ENCODE measurements at places on chromosomes 2 and 18.

DNA sequence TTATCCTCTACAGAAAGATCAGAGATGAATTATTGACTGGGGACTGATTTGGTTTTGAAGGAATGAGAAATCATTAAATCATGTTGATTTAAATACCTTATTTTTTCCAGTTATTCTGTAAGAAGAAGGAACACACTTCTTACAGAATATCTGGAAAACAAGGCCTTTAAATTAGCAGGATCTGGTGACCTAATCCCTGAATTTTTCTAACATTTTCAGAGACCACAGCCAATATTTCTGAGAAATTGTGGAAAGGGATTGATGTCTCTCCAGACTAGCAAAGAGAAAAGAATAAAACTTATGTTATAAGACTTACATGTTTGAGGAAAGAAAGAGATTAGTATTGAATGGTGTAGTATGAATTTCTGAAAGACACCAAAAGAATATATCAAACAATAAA is 104.0 kb downstream of the KCNE4 start:
- no peak for DNase-seq

- DNase-seq, result no peak
These were observed 574.7 kb upstream of the ID2 start for GRCh38 chr2:8107150-8107549.

DNA sequence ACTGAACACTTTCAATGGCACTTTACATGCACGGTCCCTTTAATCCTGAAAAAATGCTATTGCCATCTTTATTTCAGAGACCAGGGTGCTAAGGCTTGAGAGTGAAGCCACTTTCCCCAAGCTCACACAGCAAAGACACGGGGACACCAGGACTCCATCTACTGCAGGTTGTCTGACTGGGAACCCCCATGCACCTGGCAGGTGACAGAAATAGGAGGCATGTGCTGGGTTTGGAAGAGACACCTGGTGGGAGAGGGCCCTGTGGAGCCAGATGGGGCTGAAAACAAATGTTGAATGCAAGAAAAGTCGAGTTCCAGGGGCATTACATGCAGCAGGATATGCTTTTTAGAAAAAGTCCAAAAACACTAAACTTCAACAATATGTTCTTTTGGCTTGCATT is 5.2 kb upstream of the EHD3 start:
- DNase-seq, result no peak

GRCh38 chr18:31825772-31826171 is 65.1 kb upstream of the SLC25A52 start:
- DNase-seq, result no peak

DNA sequence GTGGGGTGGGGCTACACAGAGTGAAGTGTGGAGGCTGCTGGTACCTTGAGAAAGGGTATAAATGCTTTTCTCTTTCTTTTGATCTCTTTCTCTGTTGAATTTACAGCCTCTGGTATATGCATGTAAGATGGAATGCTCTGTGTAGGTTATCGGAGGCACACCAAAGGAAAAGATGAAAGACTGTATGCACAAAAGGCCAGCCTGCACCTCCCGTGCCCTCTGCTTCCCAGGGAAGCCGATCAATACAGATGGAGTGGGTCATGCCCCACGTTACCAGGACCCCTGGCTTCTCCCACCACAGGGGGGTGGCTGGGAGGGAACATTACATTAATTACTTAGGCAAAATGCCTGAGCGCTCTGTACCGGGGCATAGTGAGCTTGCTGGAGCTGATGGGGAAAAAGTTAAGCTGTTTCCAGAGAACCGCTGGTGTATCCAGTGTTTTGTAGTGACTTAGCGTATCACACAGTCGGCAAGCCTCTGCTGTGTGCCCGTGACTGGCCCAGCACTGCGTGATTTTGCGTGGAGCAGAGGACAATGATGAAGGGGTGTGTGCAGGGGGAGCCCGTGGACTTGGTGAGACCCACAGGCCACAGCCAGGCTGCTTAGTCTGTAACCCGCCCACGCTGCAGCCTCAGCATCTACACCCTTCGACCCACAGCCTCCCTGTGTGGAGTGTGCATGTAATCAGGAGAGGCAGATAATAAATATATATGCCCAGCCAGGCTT is 8.0 kb downstream of the ALLC start:
- DNase-seq, result no peak

DNA sequence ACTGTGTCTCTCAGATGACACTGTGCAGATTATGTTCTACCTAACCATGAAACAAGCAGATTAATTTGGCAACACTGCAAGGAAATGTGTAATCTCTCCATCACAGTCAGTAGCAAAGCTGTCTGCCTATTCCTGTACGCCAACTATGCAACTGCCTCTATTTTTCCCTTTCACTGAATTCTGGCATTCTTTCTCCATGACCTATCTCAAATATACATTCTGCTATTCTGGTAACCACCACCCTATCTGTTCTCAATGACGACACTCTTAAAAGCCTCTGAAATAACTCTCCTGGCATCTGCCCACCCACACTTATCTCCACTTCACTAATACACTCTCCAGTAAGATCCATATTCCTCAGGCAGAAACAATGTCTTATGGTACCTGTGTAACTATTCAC is 78.7 kb downstream of the ABCA12 start:
- DNase-seq, result no peak

DNA sequence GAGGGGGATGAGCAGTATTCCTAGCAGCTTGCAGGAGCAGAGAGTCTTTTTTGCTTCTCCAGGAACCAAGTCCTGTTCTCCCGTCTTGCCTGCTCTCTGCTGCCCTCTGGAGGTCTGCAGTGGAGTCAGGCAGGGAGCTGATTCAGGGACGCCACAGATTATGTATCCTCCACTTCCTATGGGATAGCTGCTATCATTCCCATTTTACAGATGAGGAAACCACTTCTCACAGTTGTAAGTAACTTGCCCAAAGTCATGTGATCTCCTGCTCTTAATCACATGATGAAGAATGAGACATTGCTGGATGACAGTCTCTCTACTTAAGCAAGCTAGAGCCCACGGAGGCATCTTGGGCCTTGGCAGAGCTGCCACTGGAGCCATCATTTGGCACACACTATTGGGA is 8.3 kb downstream of the SLC4A5 start:
- peak; percentile 15 for DNase-seq

DNA sequence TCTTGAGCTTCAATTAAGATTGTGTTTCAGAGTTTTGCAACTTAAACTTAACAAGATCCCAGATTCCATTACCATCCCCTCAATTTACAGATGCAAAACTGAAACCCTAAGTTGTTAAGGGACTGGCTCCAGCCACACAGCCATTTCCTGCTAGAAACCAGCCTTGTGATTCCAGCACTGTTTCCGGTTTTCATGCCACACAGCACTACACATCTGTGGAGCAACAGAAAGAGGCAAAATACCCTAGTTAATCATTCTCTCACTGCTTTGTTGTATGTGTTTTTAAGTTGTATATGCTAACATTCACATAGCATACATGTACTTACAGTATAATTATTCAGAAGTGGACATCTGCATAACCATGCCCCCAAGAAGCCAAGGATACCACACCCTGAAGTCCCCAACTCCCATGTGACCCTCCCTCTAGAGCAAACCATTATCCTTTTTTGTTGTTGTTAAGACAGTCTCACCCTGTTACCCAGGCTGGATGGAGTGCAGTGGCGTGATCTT is 87.4 kb downstream of the MYO5B start:
- no peak for DNase-seq

- DNase-seq, result no peak
These were observed 178.4 kb downstream of the LNPK start for GRCh38 chr2:175823707-175824073.

DNA sequence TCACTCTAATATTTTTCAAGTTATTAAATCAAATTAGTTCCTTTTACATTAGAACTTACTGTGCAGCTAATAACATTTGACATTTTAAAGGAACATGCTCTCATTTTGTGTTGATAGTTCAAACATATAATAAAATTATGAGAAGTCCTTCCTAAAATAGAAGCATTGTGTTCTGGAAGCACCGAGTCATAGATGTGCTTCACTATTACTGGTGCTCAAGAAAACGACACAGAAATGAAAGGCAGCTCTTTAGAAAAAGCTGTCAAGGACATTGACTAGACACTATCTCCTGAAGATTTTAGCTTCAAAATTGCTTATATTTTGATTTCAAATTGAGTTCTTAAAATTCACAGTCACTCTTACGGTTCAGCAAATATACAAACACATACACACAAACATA is 338.3 kb downstream of the NBAS start:
- no peak for DNase-seq

- no peak for DNase-seq
These were observed 33.0 kb upstream of the RPL37A start for GRCh38 chr2:216465579-216466195.

GRCh38 chr2:20447437-20448245 is 767 bp downstream of the RHOB start:
- DNase-seq, result no peak

DNA sequence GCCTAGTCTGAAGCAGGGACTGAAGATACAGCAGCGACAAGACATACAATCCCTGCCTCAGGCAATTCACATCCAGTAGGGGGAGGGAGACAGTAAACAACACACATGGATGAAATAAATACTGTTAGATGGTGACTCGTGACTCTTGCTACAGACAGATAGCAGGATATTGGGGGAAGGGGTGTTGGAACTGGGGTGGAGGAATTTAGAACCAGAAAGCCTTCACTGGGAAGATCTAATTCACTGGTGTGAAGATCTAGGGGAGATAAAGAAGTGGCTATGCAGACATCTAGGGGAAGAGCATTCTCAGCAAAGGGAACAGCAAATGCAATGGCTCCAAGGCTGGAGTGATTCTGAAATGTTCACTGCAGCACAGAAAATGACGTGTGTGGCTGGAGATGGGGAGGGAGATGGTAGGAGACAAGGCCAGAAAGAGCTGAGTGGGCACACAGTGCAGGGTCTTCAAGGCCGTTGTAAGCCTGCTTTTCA is 52.6 kb upstream of the TMEM163 start:
- DNase-seq, result no peak

- DNase-seq, result no peak
These were observed 116.3 kb upstream of the PGAP1 start for GRCh38 chr2:197042739-197043196.

GRCh38 chr2:97994476-97994875 is 1.3 kb downstream of the TMEM131 start:
- DNase-seq, result no peak

DNA sequence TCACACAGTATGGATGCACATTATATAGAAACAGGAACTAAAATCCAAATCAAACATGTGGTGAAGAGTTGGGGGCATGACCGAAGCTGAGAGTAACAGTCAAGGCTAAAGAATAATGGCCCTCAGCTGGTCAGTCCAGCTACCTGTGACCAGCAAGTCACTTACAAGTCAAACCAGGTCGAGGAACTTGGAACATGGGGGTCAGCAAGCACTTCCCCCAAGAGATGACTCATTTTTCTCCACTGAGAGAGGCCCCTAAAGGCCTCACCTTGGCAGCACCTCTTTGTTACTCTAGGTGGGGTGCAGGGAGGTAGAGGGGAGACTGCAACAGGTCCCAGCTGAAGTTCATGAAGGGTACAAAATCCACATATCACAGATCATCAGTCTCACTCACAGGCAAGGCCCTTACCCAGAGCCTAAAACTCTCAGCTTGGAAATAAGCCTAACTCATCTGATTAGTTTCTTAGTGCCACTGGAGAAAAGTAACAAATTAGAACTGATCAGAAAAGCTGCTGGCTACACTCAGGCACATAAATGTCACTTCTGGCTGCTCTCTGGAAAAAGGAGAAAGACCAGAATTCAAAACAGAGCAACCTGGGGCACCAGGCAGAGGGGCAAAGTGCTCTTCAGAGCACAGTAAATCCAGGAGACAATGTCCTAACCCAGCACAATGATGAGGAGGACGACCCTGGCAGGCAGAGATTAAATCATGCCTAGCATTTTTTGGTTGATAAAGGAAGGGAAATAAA is 4.0 kb downstream of the SDC1 start:
- no peak for DNase-seq

GRCh38 chr2:191866675-191867506 is 20.0 kb upstream of the CAVIN2 start:
- no peak for DNase-seq

DNA sequence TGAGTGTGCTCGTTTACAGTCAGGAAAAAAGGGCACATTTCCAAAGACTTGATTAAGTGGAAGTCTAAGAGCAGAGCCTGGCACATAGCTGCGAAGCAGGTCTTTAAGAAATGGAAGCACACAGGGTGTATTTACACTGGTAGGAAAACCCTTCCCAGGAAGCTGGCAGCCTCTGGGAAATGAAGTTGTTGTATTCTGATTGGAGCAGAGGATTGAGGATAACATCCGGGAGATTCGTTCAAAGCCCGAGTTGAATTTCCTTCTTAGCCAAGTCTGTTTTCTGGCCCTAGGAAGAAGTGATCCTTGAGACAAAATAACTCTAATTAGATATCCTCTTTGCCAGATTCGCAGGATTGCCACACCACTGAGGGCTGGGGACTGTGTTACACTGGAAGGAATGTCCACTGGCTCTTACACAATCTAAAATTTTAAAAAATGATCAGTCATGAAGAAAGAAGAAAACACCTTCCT is 75.9 kb downstream of the ITGB1BP1 start:
- no peak for DNase-seq

GRCh38 chr2:7701791-7702190 is 784.6 kb downstream of the RNF144A start:
- no peak for DNase-seq

GRCh38 chr2:186675380-186675779 is 18.5 kb upstream of the FAM171B start:
- no peak for DNase-seq

DNA sequence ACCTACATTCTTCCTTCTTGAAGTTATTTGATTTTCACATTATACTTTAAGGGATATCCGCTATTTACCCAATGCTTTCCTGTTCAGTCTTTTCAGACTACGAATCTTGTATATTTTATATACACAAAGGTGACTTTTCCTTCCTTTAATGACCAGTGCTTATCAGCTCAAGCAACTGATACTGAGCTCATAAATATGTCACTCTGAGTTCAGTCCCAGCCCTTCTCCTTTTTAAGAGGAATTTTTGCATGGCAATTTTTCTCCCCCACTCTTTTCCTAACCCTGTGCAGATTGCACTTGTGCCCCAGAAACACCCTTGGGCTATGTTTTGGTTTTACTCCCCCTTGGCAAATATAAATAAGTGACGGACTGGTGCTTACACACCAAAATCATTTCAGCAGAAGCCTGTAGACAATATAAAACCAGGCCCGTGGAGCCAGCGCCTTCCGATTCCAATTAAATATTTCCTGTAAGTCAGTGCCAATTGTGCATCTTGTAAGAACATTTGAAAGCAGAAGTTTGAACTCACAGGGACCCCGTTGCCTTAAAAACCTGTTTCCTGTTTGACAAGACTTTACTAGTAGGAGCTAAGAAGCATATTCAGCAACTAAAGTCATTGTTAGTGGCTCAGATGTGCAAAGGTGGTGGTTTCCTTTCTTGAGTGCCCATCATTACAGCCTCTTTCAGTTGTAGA is 66.3 kb upstream of the GATA6 start:
- no peak for DNase-seq

GRCh38 chr18:77111951-77112746 is 20.4 kb downstream of the MBP start:
- DNase-seq, result no peak

- DNase-seq, result no peak
These were observed 38.2 kb upstream of the TWSG1 start for GRCh38 chr18:9296233-9297006.

GRCh38 chr18:26005950-26006349 is 84.5 kb downstream of the SS18 start:
- DNase-seq, result no peak

Data from bone marrow (tissue), 2 donors.